ENCODE measurements at places on chromosomes 12 and 14.

- DNase-seq: no peak
Observed at GRCh38 chr12:71183018-71183417, 25.2 kb upstream of the TSPAN8 start.

- peak; percentile 40 for DNase-seq
Observed at GRCh38 chr14:92341791-92342190, 18.8 kb downstream of the SLC24A4 start.

DNA sequence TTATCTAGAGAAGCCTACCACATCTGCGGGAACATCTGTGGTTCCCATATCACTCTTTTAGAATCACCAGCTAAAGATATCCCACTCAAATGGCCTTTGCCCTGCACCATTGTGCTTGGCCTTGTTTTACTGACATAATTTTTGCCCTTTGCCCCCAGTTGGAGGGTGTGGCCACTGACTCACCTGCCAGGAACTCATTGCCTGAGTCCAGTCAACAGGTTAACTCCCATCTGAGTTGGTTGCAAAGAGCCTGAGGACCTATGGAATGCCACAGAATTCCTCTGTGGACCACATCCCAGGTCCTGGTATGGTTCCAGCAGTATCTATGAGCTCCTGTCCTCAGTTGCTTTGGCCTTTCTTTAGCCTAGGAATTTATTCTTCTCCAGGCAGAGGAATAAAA is 55.7 kb upstream of the PTGR2 start:
- DNase-seq: no peak

- DNase-seq: no peak
Observed at GRCh38 chr14:46769292-46769691, 117.7 kb upstream of the RPL10L start.

- no peak for DNase-seq
Observed at GRCh38 chr12:1924996-1925683, 6.7 kb upstream of the CACNA2D4 start.

GRCh38 chr14:100304825-100305323 is 1.4 kb downstream of the SLC25A29 start:
- DNase-seq: no peak

DNA sequence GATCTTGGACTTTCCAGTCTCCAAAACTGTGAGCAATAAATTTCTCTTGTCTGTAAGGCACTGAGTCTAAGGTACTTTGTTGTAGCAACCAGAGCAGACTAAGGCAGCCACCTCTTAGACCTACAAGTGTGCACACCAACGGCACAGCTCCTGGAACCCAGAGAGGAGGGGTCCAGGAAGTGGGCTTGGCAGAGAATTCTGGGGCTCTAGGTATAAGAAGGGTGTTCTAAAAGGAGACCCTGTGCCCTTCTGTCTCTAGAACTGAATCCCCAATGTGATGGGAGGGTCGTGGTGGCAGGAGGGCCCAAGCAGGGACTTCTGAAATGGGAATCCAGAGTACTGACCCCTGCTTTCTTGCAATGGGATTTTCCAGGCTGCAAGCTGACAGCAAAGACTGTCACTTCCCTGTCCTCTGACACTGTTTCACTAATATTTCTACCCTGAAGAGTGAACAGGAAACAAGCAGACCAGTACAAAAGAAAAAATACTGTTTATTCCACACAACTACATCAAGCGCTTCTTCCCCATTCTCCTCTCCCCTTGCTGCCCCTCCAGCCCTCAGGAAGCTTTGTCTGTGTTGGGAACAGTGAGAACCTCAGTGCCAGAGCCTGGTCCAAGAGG is 13.6 kb upstream of the TFCP2 start:
- no peak for DNase-seq

- DNase-seq: no peak
Observed at GRCh38 chr12:56377310-56377988, 14.8 kb upstream of the APOF start.

GRCh38 chr14:102341566-102341965 is 21.1 kb downstream of the CINP start:
- DNase-seq: no peak

- no peak for DNase-seq
Observed at GRCh38 chr14:32263939-32264567, 61.0 kb upstream of the RNU6-8 start.

DNA sequence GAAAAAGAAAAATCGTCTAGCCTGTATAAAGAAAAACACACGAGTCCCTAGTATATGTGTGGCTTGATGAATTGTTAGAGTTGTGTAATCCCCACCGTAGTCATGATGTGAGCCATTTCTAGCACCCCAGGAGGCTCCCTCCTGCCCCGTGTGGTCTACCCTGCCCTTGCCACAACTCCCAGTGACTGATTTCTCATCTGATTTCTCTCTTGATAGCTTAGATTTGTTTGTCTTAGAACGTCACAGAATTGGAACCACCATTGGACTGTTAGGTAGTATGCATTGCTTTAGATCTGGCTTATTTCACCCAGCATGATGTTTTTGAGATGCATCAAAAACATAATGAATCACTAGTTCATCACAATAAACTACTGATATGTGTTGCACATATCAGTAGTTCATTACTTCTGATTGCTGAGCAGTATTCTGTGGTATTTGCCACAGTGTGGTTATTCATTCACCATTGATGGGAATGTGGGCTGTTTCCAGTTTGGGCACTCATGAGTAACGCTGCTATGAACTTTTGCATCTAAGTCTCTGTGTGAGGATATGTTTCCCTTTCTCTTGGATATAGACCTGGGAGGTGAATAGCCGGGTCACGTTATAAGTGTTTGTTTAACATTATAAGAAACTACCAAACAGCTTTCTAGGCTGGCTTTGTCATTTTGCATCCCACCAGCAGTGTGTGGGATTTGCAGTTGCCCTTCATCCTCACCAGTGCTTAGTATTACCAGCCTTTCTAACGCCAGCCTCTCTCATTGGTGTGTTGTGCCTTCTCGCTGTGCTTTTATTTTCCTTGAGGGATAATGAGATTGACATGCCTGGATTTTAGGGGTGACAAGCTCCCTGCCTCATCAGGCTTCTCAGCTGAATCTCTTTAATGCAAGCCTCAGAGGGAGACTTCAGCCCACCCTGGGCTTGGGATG is 31.9 kb upstream of the NCOR2 start:
- DNase-seq: no peak

DNA sequence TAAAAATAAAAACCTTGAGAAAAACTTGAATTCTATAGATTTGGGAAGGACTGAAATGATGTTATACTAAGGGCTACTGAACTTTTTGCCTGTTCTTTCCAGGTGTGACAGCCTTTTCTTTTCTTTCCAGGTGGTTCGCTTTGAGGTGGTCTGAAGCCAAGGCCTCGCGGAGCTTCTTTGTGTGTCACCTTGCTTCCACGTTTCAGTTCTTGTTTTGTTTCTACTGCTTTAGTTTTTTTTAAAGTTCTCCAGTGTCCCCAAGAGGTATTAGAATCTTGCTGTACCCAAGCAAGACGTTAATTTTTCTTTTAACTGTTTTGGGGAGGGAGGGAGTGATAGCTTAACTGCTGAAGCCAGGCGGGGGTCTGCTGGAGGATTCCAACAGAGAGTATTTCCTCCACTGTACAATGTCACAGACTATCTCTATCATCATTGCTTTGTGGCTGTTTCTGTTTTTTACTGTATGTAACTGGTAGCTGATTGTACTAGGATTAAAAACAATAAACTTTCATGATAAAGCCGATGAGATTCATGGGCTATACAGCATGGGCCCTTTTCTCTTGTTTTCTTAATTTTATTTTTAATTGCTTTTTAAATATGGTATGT is 40.2 kb downstream of the PROX2 start:
- DNase-seq: peak; percentile 14

GRCh38 chr12:124637581-124637981 is 70.2 kb upstream of the NCOR2 start:
- DNase-seq: no peak

GRCh38 chr14:51963286-51963685 is 26.1 kb upstream of the RTRAF start:
- DNase-seq: no peak

- DNase-seq: no peak
Observed at GRCh38 chr14:75044322-75044721, 6.9 kb downstream of the MLH3 start.

DNA sequence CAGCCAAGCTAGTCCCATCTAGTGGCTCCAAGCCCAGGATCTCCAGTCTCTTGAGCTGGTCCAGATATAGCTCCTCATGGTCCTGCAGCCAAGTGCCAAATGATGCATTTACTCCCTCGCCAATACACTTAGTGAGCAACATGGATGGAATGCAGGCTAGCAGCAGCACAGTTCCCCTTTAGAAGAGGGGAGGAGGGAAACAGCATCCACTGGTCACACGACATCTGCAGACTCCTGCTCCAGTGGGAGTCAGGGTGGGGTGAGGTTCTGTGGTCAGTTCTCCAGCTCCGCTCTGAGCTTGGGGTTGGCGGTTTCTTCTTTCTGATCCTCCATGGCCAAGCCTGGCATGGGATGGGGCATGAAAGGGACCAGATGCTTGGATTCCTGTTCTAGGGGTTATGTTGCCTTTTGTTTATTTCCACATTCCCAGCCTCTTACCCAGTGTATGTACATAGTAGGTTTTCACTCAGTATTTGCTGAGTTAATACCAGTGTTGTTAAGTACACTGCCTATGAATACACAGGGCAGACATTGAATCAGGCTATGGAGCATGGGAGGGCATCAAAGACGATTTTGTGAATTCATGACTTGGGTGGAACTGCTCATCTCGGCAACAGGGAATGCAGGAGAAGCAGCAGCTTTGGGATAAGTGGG is 57.3 kb downstream of the GALNT16 start:
- no peak for DNase-seq
